ENCODE measurements at places on chromosomes 12 and 14.

- DNase-seq: peak; percentile 31
Measured at GRCh38 chr12:46609273-46609623, 216.5 kb downstream of the SLC38A4 start.

- no peak for DNase-seq
Measured at GRCh38 chr12:62146318-62146717, 113.9 kb upstream of the USP15 start.

GRCh38 chr14:105257464-105257863, 9.1 kb downstream of the BTBD6 start:
- DNase-seq: peak; percentile 34

- no peak for DNase-seq
Measured at GRCh38 chr12:19411234-19412204, 27.8 kb upstream of the AEBP2 start.

GRCh38 chr14:98694541-98694940, 577.5 kb downstream of the BCL11B start:
- no peak for DNase-seq

Data from activated CD4-positive, alpha-beta memory T cell treated with anti-CD3 and anti-CD28 coated beads, Interleukin-2, amount 10 ng/mL, durations not matched to agents 7 days and 5 days (primary cell).